GM04504 (cell line): ENCODE measurements at places on chromosomes 5 and 9.
A peak's percentile ranks its signal among the peaks of the same experiment; 100 is the strongest.

GRCh38 chr5:110054240-110054639 is 364.5 kb downstream of the MAN2A1 start:
- no peak for DNase-seq

DNA sequence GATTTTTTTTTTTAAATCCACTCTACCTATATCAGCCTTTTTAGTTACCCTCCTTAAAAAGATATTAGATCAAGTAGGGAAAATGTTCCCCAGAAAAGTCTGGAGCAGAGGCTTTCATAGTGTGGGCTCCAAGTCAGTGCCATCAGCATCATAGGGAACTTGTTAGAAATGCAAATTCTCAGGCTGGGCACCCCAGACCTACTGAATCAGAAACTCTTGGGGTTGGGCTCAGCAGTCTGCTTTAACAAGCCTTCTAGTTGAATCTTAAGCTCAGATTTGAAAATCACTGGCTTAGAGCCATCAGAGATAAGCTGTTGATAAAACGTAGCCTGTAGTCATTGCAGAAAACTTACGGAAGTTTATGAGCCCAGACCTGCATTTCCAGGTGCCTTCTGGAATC is 140.1 kb downstream of the TMEM38B start:
- no peak for DNase-seq

DNA sequence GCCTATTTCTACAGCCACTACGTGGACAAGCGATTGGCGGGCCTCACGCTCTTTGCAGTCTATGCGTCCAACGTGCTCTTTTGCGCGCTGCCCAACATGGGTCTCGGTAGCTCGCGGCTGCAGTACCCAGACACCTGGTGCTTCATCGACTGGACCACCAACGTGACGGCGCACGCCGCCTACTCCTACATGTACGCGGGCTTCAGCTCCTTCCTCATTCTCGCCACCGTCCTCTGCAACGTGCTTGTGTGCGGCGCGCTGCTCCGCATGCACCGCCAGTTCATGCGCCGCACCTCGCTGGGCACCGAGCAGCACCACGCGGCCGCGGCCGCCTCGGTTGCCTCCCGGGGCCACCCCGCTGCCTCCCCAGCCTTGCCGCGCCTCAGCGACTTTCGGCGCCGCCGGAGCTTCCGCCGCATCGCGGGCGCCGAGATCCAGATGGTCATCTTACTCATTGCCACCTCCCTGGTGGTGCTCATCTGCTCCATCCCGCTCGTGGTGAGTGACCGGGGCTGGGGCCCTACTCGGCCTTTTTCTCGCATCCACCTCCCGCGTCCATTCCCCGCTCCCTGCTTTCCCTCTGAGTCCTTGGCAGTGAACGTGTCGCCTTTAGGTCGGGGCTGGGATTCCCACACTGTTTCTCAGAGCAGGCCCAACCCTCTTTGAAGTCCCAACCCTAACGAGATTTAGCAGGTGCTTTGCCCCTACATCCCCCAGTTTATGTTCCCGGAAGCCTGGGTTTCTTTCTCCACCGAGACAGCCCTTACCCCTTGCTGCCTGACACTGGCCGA is 1.8 kb downstream of the PTGER4 start:
- DNase-seq, result no peak

DNA sequence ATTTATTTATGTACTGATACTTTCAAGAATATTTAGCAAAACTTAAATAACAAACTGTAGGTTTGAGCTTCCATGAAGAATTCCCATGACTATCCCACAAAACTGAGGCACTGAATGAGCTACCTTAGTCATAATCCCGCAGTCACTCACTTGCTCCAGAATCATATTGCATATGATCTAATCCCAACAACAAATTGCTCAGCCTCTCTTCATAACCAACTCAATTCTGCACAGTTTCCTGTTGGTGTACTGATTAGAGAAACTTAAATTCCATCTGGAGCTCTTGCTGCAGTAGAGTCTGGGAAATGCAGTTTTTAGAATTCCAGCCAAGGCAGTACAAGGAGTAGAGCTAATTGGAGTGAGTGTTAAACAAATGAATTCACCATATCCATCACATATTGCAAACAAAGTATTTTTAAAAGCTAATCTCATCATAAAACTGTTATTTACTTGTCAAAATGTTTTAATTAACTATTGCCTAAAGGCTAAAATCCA is 35.7 kb upstream of the CDH18 start:
- no peak for DNase-seq

GRCh38 chr5:124860291-124860655 is 113.8 kb upstream of the ZNF608 start:
- peak; percentile 26 for DNase-seq

DNA sequence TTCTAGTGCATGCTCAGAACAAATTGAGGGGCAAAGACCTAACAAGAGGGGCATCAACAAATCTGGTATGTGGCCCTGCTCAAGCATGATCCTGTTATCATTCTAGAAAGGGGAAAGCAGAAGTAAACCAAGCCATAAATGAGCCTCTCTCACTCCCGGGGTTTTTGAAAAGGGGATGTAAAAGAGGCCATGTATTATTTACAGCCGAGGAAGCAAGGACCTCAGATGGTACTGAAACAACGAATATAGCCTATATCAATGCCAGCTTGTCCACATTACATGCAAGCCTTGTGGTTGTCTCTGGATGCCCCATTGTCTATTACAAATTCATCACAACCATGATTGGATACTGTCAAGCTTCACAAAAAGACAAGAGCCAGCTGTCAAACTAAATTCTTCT is 211.3 kb downstream of the DCP2 start:
- no peak for DNase-seq

DNA sequence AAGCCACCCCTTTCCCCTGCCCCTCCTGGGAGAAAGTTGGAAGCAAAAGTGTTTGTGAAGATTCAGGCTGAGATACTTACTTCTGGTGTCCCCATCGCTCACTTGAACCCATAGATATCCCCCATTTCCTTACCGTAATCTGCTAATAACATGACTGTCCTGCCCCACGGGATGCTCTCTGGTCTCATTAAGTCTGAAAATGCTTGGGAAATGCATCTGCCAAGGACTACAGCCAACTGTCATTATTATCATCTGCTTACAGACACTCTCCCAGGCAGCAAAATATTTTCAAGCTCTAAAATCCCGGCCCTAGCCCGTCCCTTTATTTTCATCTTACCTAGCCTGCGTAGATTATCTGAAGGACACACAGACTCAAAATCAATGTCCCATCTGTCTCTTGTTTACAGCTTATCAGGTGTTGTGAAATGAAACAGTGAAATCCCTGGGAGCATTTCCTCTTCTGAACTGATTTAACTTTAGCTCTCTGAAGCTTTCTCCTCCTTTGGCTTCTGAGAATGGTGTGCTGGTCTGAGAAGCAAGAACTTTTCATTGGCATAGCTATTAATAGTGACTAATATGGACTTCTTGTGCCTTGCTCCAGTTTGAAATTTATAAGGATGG is 126.9 kb upstream of the OSMR start:
- peak; percentile 48 for DNase-seq

GRCh38 chr9:976258-976942 is at the start of gene DMRT3:
TSS of gene DMRT3 (plus strand) at chr9:976655. CDS start at chr9:977002, 347 bp downstream.
- DNase-seq, result no peak

DNA sequence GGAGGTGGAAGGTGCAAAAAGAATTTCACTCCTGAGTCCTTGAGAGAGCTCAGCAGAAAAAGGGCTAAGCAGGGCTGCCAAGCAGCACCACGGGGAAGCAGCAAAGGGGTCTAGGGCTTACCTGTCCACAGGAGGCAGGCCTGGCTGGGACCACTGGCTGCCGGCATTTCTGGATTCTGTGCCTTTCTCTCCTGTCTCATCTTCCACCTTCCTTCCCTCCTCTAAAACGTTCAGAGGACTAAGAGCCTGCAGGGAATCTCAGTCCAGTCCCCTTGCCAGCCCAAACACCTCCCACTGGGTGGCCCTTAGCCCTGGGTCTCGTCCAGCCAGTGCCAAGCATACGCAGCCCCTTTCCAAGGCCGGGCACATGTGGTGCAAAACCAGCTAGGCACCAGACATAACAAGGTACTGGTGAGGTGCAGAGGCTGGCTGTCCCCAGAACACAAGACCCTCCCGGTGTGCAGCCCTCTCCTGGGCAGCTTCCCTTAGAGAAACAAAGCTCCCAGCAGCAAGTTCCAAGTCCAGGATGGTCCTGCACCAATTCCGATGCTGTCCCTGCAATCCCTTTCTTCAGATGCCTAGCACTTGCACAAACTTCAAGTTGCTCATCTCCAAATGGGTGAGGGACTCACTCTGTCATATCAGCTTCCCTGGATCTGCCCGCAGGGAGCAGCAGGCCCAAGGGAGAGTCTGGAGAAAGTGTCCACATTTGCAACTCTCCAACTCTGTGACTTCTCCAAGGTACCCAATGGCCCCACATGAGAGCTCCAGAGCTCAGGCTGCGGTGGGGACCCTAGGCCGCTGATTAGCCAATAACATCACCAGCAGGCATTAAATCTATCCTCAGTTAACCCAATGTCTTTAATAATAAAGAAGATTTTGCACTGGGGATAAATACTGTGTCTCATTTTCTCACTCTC is 126.3 kb downstream of the C5orf15 start:
- no peak for DNase-seq

DNA sequence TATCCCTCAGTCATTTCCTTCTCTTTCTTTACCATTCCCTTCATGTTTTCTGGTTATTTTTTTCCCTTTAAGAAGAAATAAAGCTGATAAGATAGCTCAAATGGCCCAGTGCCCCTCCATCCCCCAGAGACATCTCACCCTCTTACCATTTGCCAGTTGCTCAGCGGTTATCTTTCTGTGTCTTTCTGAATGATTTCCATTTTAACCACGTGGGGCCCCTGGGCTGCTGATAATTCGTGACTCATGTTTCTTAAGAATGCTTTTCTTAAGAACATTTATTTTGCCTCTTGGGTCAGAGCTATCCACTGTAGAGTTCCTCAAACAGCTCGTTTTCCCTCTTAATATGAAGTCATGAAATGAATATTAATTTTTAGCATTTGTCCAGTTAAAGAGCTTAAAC is 147.8 kb downstream of the MAST4 start:
- DNase-seq, result no peak

DNA sequence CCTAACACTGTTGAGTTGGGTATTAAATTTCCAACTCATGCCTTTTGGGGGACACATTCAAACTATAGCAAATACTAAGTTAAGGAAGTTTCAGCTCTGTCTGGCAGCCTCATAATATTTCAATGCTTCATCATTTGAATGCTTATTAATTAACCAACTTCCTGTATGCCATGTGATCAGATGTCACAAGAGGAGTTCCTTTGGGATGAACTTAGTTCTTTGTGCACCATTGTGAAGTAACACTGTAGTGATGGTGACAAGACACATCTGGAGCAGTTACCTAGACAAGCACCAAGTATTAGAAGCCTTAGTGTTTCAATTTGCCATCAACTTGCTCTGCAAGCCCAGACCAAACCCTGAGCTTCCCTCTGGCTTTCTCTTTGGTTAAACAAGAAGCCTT is 90.7 kb upstream of the IL12B start:
- DNase-seq, result no peak

- DNase-seq, result no peak
Measured at GRCh38 chr5:168424594-168425323, 61.5 kb upstream of the RARS1 start.

DNA sequence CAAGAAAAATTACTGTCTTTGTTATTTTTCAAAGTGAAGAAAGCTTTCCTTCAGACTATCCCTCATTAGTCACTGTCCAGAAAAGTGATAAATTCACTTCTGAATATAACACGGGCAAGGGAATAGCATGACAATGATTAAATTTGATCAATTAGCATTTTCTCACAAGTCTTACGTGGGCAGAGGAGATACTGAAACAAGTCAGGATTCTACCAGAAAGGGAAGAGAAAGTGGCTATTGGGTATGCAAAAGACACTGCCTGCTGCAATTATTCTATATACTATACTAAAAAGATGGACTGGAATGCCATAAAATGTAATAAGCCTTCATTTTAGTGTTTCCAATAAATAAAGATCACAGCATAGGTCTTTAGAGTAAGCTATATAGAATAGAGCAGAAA is 7.4 kb downstream of the COX7C start:
- DNase-seq, result no peak

GRCh38 chr5:3025392-3025791 is 273.9 kb upstream of the IRX2 start:
- no peak for DNase-seq

GRCh38 chr5:110008131-110008530 is 318.4 kb downstream of the MAN2A1 start:
- no peak for DNase-seq

DNA sequence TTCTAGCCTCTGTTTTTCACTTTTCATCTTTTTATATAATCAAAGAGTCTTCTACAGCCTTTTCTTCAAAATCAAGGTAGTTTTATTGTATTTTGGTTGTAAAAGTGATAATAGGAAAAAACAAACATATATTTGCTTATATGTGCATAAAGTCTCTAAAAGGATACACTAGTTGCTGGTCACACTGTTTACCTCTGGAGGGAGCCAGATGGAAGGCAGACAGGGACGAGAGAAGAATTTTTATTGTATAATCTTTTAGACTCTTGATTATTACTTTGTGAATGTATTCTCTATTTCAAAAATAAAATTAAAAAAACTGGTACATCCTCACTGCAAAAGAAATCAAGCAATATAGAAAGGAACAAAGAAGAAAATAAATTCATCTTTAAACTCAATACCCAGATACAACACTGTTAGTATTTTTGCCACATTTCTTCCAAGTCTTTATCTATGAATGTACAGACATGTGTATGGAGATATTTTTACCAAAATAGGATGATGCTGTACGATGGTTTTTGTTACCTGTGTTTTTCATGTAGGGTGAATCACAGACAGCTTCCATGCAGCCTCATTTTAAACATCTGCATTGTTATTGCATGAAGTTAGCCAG is 6.1 kb upstream of the RNF183 start:
- DNase-seq, result no peak

DNA sequence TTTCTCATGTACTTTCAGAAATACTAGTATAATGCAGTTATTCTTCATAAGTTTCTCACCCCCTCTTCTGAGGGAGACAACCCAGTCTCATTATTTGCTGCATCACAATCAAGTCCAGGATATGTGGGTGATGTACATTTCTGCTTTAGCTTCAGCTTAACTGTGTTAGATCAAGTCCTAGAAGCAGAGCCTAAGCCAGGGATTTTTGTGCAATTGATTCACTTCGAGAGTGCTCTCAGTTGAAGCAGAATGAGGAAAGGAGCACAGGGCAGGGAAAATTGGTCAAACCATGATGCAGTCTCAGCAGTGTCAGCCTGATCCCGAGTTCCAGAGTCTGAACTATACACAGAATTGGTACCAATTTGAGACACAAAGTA is 15.1 kb downstream of the HNRNPK start:
- no peak for DNase-seq

DNA sequence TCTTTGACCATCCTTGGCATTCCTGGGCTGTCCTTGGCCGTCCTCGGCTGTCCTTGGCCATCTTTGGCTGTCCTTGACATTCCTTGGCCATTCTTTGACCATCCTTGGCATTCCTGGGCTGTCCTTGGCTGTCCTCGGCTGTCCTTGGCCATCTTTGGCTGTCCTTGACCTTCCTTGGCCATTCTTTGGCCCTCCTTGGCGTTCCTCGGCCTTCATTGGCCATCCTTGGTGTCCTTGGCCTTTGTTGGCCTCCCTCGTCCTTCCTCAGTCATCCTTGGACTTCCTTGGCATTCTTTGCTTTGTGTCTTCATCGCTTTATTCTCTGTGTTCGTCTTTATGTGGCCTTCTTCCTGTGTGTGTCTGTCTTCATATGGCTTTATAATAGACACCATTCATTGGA is 20.7 kb downstream of the NDUFS6 start:
- no peak for DNase-seq
